ENCODE measurements at places on chromosomes 1 and 21.

DNA sequence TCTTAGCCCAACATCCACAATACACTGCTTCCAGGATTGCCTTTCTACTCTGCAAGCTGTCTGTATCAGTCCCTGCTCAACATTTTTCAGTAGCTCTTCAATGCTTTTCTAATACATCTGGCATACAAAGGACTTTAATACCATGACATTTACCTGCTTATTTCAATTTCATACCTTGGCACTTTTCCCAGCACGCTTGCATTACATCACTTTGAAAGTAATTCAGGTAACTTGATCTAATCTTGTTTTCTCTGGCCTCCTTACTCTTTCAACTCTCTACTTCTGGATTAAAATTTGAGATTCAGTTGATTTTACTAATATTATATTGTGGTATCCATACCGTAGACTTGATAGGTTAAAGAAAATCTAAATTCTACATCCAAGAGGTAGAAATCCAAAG lies 103.0 kb downstream of the PTGS2 start:
- no peak for DNase-seq

DNA sequence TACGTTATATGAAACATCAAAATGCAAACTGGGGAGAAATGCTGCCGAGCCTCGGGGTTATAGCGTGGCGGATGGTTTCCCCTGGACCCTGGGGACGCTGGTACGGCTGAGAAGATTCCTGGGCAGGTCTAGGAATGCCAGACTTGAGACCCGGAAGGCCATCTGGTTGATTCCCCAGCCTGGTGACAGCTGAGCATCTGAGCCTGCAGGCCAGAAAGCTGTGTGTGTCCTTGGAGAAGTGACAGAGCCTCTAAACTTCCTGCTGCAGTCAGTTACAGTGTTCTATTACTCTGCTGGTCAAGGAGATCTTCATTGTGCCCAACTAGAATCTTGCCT lies 2.3 kb downstream of the VASH2 start:
- DNase-seq: no peak

GRCh38 chr1:30058970-30059369 lies 664.4 kb downstream of the MATN1 start:
- no peak for DNase-seq

- no peak for DNase-seq
Measured at GRCh38 chr1:30413111-30413440, 310.3 kb downstream of the MATN1 start.

- DNase-seq: no peak
Measured at GRCh38 chr1:204742676-204743251, 57.2 kb upstream of the LRRN2 start.

DNA sequence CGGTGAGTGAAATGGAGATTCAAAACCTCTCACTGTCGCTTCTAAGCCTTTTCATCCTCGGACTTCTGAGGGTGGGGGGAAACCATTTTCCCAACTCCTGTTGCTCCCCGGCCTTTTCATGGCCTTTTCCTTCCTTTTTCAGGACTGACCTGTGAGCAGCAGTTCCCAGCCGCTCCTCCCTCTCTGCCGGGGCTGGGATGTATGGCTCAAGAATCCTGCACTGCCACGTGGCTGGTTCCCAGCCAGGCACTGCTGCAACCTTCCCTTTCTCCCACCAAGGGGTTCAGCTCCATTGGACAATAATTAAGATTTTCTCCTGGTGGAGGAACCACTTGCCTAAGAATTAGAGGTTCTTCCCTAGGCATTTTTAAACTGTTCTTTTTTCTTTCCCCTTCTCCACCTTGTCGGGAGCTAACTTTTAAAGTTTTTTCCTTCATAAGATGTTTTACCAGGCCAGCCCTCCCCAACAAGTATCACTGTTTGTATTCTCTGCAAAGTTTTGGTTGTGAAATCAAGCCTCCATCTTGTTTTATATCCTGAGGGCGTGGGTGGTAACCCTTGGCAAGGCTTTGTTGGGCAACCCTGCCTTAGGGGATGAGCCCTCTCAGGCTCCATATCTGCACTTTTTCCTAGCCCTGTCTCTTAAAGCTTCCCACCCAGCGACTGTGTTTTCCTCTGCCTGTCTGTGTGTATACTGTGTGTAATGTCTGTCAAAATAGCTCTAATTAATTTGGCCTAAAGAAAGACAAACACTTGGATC lies 1166.6 kb upstream of the ADGRL2 start:
- DNase-seq: no peak

DNA sequence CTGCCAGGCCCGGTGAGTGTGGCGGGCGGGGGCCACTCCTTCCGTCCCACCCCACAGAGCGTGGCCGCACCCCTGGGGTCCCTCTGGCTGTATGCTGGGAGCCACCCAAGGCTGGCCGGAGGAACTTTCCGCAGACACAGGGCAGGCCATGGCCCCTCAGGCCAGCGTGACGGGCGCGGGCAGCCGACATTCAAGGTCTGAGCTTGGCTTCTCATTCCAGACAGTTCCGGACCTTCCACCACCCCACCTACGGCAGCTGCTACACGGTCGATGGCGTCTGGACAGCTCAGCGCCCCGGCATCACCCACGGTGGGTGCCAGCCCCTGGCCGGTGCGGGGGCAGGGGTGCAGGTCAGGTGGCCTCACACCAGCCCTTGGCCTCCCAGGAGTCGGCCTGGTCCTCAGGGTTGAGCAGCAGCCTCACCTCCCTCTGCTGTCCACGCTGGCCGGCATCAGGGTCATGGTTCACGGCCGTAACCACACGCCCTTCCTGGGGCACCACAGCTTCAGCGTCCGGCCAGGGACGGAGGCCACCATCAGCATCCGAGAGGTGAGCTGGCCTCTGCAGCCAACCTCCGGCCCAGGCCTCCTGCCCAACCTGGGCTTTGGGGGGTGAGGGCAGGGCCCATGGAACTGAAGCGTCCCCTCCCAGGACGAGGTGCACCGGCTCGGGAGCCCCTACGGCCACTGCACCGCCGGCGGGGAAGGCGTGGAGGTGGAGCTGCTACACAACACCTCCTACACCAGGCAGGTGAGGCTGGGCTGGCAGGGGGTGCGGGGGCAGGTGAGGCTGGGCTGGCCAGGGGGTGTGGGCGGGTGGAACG lies 7.3 kb downstream of the SCNN1D start:
- DNase-seq: no peak

- no peak for DNase-seq
Measured at GRCh38 chr1:202164271-202165037, 4.1 kb upstream of the PTPN7 start.

DNA sequence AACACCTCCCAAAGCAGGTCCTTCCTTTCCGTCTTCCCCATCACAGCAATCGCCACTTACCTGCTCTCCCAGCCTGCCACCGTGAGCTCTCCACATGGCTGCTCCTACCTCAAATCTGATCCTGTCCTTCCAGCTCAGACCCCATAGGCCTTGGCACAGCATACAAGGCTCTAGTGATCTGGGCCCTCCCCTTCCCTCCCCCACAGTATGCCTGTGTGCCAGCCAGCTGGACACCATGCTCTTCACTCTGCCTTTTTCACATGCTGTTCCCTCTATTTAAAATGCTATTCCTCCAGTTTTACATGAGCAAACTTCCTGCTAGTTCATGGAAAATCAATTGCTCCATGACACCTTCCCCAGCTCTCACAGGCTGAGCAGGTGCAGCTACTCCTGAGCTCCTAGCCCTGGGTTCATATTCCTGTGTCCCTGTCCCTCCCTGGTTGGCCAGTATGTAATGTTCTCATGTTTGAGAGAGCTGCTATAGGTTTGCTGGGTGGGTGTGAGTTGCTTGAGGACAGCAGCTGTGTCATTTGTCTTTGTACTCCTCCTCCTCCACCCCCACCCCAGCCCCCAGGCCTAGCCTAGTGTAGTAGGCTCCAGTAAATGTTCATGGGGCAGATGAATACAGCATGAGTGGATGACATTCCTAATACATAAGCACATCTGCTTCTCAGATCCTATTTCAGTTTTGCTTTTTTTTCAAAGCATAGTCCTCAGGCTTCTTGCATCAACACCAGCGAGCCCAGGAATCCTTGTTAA lies 6.3 kb upstream of the TNNT2 start:
- peak; percentile 76 for DNase-seq

DNA sequence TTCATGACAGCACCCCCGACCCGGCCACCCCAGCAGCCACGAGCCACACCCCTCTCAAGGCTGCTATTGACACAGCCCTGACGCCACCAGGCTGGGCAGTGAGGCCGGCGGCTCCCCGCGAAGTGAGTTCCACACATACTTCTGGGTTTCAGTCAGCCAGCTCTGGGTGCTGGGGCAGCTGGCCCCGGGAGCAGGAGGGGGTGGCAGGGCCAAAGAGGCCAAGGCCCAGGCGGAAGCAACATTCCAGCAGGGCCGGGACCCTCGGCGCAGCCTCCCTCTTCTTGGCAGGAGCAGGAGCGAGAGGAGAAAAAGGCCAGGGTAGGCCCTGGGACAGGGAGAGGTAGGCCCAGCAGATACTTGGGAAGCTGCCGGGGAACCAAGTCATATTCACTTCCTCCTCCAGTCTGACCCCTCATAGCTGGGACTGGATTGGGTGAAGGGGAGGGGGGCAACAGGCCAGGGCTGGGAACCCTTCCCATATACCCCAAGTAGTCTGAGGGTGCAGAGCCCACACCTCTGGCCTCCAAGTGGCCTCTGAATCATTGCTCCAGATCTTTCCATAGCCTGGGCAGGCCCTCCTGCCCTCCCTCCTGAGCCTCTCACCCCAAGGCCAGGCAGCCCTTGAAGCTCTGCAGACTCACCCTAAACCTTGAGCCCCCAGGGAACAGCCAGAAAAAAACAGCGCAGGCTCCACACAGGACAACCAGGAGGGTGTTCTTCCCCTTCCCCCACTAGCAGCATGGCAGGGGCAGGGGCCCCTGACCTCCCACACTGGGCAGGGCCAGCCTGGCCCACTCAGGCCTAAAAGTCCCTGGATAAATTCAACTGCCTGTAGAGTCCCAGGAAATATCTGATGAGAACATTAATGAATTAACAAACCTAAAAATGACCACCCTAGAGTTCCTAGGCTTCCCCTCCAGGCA lies 5.7 kb downstream of the HSPG2 start:
- DNase-seq: no peak

DNA sequence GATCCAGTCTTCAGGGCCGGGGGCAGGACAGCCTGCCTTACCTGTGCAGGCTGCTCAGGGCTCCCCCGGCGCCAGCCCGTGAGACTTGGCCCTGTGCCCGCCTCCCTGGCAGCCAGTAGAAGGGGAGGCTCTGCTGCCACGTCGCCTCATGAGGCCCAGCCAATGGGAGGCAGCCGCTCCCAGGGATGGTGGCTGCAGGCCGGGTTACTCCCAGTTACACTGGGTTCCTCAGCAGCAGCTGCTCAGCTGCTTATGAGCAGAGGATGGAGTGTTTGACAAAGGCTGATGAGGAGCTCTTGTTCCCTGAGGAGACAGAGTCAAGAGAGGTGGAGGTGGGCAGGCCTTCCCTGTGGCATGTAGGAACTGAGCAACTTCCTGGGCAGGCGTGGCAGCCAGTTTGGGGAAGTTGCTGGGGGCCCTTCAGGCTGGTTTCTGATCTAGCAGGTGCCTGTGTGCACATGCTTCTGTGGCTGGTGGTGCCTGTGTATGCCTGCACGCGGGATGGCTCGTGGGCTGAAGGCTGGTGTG lies 5.5 kb downstream of the MFSD2A start:
- peak; percentile 87 for DNase-seq

GRCh38 chr1:31880957-31881687 lies 57.0 kb downstream of the PTP4A2 start:
- no peak for DNase-seq

DNA sequence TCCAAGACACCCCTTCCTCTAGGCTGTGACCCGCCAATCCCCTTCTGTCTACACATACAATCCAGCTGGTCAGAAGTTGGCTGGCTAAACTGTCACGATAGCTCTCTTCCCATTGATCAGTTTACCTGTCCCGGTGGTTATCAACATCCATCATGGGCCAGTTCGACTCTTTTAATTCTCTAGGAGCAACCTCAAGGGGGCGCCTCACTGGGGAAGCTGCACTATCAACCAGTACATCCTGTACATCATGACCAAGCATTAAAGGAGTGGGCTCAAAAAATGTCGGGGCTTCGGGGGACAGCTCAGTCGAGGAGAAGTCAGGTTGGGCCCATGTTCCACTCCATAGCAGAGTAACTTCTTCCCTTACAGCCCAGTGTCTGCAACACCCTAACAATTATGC lies 53.2 kb upstream of the B3GALNT2 start:
- DNase-seq: no peak

GRCh38 chr1:34816778-34817177 lies 24.0 kb downstream of the GJA4 start:
- DNase-seq: no peak

GRCh38 chr1:223137455-223138085 lies 5.5 kb downstream of the TLR5 start:
- DNase-seq: no peak

- DNase-seq: no peak
Measured at GRCh38 chr1:179599623-179600249, 8.1 kb downstream of the TDRD5 start.

DNA sequence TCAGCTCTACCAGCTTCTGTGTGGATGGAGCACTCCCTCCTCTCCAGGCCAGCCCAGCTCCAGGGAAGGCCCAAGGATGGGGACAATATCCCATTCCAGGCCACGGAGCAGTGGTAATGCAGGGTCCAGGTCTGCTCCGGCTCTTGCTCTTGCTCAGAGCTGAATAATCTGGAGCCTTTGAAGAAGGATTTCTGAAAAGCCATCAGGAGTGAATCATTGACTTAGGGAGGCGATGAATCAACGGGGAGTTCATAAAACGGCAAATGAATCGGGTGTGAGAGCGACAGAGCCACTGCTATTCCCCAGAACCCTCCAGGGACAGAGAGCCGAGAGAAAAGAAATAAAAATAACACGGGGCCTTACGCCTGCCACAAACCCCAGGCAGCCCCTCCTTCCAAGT lies 7.7 kb downstream of the POU3F1 start:
- no peak for DNase-seq

DNA sequence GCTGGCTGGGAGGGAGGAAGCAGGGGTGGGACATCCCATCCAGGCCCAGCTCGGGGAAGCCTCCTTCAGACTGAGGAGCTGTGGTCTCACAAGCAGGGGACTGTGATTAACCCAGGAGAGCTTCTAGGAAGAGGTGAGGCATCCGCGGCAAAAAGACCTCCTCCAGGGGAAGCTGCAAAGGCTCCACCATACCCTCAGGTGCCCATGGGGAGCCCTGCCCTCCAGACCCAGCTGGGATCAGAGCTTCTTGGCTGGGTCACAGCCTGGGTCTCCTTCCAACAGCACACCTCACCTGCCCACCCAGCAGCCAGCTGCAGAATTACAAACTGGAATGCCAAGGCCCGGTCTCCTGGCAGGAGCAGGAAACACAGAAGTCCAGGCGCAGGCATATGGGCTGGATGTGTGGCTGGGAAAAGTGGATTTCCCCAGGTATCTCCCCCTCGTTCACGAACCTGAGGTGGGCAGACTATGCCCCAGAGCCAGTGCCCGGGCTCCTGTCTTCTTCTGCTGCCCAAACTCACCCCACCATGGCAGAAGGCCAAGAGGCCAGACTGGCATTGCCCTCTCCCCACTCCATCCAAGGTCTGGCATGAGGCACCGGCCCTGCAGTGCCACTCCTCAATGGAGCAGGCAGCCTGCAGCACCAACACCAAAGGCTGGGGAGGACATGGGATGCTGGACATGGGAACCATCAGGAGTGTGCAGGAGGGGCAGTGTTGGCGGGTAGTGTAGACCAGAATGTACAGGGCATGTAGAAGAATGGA lies 15.4 kb upstream of the ARF1 start:
- no peak for DNase-seq

GRCh38 chr1:109910123-109910962 lies at the start of gene CSF1:
Gene CSF1, plus strand, starts transcription at chr1:109910849. Its CDS starts 175 bp downstream, at chr1:109911024.
- no peak for DNase-seq

GRCh38 chr1:205012391-205013140 lies 30.4 kb upstream of the CNTN2 start:
- DNase-seq: no peak

- no peak for DNase-seq
Measured at GRCh38 chr1:1236176-1236763, 4.2 kb downstream of the B3GALT6 start.

GRCh38 chr1:213119794-213120193 lies 68.8 kb downstream of the RPS6KC1 start:
- no peak for DNase-seq

- DNase-seq: no peak
Measured at GRCh38 chr1:178434360-178434759, 62.4 kb downstream of the CLEC20A start.
